ENCODE measurements at places on chromosomes 4 and X.

GRCh38 chr4:11421116-11421515 lies 7.6 kb downstream of the HS3ST1 start:
- DNase-seq = no peak

GRCh38 chr4:160848901-160849760 lies 1314.7 kb downstream of the FSTL5 start:
- no peak for DNase-seq

DNA sequence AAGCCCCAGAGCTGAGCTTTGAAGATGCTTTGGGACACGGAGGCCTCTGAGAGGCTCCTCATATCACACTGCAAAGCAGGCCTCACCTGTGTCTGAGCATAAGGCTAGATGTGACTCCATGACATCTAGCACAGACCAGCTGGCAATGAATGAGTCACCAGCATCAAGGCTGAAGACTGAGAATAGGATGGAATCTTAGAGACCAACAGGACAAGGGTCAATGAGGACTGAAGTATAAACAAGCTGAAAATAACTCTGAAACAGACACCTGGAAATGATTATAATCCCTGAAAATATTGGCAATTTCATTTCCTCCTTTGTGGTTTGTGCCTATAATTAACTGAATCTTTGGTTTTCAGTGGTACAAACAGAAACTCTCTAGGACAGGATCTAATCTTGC lies 87.1 kb upstream of the PRPS1 start:
- no peak for DNase-seq

DNA sequence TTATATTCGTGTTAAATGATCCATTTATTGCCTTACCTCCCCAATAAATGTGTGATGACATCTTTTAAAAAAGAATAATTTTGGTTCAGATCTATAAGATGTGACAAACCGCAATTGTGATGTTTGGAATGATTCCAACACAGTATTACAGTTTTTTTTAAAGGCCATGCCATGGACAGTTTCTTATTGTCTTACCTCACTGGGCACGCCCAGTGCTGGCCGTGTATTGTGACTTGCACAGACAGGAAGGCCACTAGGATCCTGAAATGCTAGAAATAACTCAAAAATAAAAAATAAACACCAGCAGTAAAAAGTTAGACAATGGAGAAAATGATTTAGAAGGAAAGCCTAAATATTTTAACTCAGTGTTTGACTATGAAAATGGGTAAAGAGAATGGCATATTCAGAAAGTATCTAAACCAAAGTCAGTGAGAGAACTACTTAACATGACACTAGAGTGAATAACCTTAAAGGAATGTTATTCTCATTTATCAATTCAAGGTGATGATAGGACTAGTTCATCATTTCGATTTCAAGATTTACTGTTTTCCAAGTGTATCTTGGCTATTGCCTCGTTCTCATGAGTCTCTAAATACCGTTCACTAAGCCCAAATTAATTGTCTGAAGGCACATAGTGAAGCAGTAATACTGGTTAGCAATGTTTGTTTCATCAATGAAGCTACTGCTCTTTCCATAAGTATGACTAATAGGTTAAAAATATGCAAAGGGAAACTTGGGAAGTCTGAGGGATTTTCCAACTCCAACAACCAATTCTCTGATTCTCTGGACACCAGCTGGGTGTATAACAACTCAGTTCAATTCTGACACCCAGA lies 46.1 kb upstream of the VEGFC start:
- no peak for DNase-seq

DNA sequence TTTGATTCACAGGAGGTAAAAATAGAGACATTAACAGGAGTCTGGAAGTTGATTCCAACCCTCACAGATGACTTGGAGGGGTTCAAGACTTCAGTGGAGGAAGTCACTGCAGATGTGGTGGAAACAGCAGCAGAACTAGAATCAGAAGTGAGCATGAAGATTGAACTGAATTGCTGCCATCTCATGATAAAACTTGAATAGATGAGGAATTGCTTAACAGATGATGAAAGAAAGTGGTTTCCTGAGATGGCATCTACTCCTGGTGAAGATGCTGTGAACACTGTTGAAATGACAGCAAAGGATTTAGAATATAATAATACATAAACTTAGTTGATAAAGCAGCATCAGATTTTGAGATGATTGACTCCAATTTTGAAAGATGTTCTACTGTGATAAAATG lies 76.5 kb downstream of the RELL1 start:
- DNase-seq = no peak

- no peak for DNase-seq
Measured at GRCh38 chr4:106854569-106855351, 181.4 kb downstream of the DKK2 start.

DNA sequence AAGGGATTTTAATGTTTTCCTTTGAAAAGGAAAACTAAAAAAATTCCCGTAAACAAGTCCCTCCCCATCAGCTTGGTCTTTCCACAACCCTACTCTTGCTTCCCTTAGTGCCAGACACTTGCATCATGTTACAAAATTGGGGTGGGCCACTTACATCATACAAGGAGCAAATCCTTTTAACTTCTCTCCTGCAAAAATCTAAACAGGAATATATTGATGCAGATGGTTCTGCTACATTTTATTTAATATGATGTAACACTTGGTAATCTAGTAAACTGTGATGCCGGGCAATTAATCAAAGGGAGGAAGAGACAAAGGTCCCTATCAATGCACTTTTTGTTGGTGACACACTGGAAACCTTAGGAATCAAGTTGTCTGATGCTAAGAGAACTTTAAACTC lies 125.3 kb downstream of the UBE2K start:
- no peak for DNase-seq

DNA sequence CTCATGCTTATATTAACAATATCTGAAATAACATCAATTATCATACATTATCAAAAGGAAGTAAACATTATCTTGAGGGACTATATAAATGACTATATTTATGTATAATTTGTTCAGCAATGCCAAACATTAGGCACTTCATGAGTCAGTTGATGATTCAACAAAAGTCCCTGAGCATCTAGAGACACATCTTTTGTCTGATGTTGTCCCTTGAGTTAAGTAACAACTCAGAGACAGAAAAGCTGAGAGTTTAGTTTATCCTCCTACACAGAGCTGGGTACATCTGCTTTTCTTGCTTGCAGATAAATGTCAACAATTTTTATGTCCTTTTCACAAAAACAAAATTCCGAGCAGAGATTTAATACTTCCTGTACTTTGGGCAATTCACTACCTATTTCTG lies 311.1 kb downstream of the INPP4B start:
- DNase-seq = no peak

- no peak for DNase-seq
Measured at GRCh38 chr4:3323071-3323481, 30.3 kb downstream of the RGS12 start.

DNA sequence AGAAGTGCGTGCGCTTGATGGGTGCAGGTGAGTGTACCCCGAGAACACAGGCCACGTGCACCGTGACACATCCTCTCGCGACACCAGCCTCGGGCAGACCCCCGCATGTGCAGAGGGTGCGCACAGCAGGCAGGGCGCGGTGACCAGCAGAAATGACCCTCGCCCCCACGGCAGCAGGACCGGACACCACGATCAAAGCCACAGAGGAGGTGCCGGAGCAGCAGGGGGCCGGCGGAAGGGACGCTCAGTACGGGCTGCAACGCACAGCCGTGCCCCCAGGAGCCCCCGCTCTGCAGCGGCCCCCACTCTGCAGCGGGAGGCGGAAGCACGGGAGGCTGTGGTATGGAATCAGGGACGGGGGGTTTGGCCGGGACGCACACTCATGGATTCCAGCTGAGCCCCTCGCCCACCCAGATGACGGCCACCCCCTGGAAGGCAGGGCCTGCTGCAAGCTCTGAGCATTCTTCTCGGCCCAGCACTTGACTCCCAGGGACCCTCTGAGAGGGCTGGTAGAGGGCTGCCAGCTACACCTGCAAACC lies 17.1 kb downstream of the PPP2R3B start:
- DNase-seq = no peak

GRCh38 chr4:8736090-8736825 lies 135.4 kb downstream of the HMX1 start:
- DNase-seq = no peak

DNA sequence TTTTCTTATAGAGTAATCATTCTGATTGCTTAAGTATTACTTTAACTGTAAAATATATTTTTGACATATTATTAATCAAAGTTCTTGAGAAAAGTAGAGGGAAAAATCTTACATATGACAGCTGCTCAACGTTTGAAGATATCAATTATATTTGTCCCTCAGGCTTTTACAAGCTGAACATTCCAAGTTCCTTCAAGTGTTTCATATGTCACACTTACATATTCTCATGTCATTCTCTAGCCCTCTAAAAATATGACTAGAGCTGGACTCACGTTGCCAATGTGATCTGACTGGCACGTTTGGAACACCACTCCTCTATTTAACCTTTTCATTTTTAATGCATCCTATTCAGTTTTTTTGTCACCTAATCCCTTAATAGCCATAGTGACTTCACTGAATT lies 492.9 kb downstream of the PCDH18 start:
- no peak for DNase-seq

GRCh38 chr4:6925357-6925836 lies 15.8 kb downstream of the TBC1D14 start:
- DNase-seq = peak; percentile 92

DNA sequence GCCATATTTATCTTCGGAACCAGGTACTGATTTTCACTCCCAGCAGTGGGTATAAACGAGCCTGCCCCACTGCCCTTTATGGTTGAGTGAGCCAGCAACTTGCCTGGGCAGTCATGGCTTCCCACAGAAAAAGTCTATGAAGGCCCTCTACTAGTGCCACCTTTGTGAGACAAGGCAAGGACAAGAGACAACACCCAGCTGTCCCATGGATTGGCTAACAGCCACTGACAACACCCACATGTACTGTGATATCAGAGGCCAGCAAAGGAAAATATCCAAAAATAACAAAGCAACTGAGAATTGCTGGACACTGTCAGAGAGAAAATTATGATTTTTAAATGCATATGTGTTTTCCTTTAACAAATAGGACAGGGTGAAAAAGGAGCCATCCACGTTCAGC lies 248.4 kb upstream of the TTC29 start:
- no peak for DNase-seq

GRCh38 chr4:170058826-170059225 lies 30.9 kb downstream of the AADAT start:
- DNase-seq = no peak

DNA sequence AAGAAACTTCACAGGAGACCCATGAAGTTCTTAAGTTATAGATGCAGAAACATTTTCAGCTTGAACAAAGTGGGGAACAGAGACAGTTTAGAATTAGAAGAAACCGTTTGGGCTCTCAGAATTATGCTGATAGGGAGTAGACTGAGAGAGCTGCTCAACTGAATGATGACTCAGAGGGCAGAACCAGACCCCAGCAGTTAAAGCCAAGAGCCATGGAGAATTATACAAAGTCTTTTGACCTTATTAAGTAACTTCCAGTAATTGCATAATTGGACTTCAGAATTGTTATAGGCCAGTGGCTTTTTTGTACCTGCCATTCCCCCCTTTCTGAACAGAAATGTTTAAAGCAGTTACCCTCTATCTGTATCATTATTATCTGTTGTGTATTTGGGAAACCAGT lies 642.1 kb downstream of the CCSER1 start:
- DNase-seq = no peak

DNA sequence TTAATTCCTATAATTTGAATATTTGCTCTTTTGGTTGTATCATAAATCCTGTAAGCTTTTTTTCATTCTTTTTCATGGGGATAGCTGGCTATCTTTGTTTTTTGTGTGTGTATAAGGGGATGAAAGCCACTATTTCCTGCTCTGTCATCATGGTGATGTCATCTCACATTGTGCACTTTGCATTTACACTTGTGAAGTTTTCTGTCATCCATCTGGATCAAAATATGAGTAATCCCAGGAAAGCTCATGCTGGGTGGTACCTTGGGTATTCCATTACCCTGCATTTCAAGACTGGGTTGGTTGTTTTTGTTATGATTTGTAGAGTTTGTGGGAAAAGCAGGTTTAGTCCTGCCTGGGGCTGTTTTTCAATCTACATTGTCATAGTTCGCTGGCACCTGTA lies 367.3 kb downstream of the CHIC1 start:
- no peak for DNase-seq

DNA sequence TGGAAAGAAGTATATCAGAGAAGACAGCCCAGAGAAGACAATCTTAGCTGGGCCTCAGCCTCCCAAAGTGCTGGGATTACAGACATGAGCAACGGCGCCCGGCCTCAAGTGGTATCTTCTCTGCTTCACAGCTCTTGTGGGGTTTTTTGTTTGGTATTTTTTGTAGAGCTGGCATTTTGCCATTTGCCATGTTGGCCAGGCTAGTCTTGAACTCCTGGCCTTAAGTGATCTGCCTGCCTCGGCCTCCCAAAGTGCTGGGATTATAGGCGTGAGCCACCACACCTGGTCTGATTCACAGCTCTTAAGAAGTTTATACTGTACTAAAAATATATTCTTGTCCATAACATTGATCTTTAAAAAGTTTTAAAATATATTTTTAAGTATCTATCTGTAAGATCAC lies 12.4 kb downstream of the UTP3 start:
- no peak for DNase-seq

GRCh38 chr4:134117392-134118183 lies 84.0 kb downstream of the PABPC4L start:
- DNase-seq = no peak

DNA sequence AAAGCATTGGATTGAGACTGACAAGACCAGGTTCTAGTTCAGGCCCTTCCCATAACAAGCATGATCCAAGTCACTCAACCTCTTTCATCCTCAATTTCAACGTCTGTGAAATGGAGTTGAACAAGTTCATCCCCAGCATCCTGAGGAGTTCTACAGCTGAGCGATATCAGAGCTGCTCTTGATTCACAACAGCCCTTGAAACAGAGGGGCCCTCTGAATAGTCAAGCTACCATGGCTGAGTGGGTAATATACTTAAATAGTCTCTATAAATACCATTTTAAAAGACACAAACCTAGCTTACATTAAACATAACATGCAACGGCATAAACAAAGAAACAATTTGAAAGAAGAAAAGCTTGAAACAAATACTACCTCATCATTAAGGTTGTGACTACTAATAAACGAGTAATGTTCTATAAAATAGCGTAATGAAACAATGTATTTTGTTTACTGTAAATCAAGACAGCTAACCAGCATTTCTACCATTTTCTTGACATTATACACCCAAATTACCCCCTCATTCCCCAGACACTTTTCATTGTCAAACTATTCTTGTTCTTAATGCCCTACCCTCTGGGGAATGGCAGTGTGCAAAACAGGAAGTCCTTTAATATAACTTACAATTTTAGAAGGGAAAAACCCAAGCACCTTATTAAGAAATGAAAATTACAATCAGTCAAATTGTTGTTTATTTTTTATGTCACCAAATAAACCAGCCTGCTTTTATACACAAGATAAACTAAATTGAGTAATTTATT lies 202.3 kb downstream of the PARM1 start:
- DNase-seq = no peak

DNA sequence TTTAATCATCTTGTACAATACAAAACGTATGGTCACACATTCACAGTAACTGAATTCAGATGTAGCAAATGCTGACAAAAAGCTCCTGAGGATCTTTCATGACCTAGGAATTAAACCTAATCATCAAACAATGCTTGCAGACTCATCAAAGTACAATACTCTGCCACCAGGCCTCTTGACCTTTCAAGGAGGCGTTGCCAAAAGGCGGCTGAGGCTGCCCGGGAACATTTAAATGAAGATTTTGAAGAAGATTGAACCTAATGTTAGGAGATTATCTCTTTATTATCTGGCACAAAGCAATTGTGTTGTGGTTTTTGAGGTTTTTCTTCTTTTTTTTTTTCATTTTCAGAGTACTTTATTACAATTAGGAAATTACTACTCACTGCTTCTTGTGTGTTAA lies 340.5 kb downstream of the GALNTL6 start:
- DNase-seq = no peak

Measured in CMK (cell line).